CD4-positive, alpha-beta T cell treated with Interleukin-12 subunit alpha and Interleukin-12 subunit beta, for 1 hour (primary cell): ENCODE measurements at places on chromosomes 1 and 21.

DNA sequence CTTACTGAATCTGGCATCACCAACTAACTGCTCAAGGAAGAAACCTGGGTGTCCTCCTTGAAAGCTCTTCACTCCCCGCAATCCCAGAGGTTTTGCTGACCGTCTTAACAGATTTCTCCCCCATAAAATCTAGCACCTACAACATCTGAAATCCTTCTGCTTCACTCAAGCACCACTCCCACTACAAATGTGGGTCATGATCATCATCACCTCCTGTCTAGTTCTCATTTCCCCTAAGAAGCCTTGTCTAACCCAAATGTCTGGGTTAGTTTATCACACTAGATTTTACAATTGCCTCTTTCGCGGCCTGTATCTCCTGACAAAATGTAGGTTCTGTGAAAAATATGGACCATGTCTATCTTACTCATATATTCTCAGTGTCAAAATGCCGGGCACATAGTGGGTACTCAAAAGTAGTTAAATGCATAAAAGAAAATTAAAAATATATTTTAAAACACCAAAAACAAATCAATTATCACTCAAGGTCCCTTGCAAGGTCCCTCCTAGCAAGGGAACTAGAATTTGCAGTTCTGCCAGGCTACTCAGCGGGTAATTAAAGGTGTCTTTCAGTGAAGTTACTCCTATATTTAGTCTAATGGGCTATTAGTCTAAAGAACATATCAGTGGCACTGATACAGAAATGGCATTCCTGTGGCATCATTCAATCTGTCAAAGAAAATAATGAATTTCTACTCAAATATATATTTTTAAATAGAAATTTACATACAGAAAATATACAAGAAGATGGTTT lies 19.6 kb downstream of the C21orf91 start:
- peak; percentile 59 for DNase-seq

GRCh38 chr1:118363396-118363795 lies 178.4 kb upstream of the SPAG17 start:
- no peak for DNase-seq

GRCh38 chr21:27206368-27206982 lies 239.6 kb upstream of the ADAMTS5 start:
- no peak for DNase-seq

- DNase-seq = no peak
Observed at GRCh38 chr21:16305686-16306085, 575.9 kb downstream of the USP25 start.

GRCh38 chr1:42282024-42282579 lies 52.9 kb downstream of the FOXJ3 start:
- no peak for DNase-seq

DNA sequence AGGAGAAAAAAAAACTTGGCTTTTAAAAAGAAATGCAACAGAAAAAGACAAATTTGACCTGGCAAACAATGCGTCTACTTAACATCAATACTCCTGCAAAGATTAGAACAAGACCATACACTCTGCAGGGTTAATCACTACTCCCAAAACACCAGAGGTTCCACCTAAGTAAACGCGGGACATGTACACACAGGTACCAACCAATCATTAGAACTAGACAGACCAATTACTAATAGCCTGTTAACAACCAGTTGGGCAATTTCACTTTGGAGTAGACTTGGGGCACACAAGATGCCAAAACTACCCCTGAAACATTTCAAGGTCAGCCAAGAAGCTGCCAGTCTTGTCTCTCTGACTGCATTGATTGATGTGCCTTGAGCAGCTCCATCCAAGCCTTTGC lies 125.8 kb downstream of the RRAGC start:
- DNase-seq = no peak

DNA sequence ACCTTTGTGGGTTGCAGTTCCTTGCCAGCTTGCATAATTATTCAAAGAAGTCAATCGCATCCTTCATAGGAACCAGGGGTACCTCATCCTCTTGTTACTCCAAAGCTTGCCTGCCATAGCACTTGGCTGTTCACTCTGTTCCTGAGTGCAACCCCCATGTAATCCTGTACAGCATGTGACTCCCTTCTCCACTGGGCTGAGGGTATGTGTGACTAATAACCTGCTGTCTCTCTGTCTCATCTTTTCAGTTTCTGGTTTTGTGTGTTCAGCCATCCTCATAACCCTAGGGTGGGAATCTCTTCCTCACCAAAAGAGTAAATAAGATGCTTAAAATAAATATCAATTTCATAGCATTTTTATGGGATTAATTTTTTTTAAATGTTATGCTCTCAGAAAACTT lies 351.9 kb downstream of the S1PR1 start:
- DNase-seq = no peak

DNA sequence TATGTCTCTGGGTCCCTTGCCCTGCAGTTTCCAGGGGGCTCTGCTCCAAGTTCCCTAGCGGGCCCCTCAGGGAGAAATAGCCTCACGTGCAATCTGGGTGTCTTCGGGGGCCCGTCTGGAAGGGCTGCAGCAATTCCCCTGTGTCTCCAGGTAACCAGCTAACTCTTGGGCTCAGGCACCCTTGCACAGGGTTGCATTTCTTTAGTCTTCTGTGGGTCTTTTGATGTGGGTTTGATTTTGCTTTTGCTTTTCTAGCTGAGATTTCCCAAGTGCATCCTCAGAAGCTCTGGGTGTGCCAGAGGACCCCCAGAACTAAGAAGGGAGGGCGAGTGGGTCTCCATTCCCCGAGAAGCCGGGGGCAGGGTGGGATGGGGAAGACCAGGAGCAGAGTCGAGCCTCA lies 75.7 kb downstream of the SPSB1 start:
- DNase-seq = no peak

GRCh38 chr1:53622531-53622930 lies 116.4 kb downstream of the GLIS1 start:
- DNase-seq = no peak

DNA sequence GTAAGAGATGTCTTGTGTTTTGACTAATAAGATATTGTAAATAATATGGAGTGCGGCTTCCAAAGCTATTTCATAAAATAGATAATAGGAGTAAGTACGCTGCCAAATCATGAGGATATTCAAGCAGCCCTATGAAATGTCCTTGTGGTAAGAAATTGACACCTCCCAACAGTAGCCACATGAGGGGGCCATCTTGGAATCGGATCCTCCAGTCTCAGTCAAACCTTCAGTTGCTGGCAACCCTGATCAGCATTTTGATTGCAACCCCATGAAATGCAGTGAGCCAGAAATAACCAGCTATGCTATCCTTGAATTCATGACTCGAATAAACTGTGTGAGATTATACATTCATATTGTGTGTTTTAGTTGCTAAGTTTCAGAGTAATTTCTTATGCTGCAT lies 212.4 kb downstream of the PLA2G4A start:
- no peak for DNase-seq

DNA sequence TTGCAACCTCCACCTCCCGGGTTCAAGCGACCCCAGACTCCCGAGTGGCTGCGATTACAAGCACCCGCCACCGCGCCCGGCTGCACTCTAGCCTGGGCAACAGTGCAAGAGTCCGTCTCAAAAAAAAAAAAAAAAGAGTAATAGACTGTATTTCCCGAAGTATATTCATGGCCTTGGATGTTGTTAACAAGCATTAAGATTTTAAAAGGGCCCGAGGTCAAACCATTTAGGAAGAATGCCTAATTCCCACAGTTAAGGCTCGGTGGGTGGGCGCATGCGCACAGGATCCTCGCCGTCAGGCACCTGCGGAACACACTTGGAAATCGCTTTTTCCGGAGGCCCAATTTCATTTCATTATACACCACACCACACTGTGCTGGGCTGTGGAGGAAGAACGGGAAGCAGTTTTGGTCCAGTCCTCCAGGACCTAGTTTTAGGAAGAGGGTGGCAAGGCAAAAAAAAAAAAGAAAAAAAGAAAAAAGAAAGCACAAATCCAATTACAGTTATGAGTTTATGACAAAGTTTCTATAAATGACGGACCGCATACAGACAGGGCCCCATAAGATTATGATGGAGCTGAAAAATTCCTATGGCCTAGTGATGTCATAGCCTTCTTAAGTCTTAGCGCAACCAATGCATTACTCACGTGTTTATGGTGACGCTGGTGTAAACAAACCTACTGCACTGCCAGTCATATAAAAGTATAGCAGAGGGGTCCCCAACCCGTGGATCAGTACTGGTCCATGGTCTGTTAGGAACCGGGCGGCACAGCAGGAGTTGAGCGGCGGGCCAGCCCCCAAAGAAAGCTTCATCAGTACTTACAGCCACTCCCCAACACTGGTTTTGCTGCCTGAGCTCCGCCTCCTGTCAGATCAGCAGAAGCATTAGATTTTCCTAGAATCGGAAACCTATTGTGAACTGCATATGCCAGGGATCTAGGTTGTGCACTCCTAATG lies 38.2 kb downstream of the H3-3A start:
- peak; percentile 39 for DNase-seq

DNA sequence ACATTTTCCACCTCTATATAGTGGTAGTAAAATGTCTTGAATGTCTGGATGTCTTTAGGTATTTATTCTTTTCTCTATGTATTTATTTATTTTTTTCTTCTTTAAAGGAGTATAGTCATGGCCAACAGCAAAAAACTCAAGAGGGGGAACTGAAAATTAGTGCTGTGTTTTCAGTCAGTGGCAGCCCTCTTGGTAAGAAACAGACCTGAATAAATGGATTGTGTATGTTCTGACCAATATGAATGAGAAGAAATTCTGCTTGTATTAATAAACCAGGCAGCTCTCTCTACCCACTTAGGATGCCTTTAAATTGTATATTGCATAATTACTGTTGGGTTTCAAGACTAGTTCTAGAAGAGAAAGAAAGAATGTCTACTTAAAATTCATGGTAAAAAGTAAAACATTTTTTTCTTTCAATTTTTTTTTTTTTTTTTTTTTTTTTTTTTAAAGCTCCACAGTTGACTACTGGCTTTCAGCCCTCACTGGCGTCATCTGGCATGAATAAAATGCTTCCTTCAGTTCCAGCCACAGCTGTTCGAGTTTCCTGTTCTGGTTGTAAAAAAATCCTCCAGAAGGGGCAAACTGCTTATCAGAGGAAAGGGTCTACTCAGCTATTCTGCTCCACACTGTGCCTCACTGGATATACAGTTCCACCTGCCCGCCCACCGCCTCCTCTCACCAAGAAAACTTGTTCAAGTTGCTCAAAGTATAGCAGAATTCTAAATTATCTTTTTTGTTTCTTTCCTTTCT lies 101.6 kb downstream of the ZMYM4 start:
- no peak for DNase-seq

DNA sequence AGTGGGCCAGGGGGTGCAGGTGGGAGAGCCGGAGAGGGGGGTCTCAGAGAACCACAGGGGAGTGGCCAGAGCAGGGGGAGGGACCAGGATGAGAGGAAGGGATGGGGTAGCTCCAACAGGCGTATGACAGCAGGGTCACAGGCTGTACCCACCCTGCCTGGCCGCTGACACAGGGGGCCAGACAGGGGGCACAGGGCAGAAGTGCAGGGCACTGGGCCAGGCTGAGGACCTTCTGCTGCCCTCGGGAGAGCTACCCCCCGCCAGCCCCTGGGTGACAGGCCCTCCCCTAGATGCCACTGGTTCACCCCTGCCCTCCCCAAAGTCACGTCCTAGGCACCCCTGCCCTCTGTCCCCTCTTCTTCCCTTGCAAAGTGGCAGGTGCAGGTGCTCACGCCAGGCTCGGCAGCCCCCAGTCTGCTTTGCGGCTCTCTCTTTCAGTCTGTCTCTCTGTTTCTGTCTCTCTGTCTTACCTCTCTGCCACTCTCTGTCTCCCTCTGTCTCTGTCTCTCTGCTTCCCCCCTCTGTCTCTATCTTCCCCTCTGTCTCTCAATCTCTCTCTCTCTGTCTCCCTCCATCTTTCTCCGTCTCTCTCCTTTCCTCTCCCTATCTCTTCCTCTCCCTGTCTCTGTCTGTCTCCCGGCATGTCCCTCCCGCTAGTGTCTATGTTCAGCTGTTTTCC lies 48.5 kb downstream of the WNT9A start:
- DNase-seq = no peak
